Esophagus squamous epithelium (tissue), 5 donors: ENCODE measurements at places on chromosomes 1 and 21.

DNA sequence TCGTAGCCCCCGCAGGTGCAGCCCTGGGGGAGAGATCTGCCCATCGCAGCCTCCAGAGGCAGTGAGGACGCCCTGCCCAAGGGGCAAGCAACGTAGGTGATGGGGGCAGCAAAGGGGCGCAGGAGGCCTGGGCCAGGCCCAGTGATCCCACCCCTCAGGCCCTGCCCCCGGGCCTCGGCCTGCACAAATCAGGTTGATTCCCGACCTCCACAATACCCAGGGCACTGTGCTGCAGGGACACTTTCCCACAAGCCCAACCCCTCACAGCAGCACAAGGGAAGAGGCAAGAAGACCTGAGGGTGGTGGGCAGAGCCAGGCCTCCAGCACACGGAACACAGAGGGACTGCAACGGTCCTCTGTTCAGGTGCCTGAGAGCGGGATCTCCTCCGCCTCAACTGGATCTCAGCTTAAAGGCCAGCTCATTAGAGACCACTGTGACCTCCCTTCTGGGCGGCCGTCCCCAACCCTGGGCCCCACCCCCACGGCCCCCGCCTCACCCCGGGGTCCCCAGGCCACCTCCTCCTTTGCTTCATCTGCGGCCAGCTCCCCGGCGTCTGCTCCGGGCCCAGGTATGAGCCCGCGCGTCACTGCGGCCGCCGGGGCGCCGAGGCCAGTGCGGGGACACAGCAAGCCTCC is 812 bp upstream of the ARF1 start:
- no peak for DNase-seq

DNA sequence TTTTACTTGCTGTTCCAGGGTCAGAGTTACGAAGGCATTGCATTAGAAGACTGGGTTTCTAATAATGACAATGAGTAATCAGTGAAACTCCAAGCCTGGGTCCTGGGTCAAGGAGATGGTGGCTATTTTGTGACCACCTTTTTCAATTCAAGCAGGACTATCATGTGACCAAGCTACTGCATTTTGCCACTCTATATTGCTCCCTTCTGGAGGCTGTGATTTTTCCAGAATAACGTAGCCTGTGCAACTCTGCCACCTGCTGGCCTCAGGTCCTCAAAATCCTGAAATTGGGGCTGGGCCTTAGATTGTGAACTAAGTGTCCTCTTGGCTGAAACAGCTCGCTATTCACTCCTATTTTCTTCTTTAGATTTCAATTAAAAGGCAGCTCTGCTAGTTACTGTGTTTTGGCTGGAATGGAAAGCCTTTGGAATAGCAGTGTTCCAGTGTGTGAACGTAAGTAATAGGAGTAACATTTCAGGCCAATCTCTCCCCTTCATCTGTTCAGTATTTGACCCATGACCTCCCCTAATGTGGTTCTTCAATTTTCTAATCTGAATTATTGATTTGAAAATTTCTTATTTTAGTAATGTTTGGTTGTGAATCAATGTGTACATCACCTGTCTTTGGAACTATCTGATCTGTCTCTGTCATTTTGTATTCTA is 52.9 kb upstream of the CD46 start:
- DNase-seq: no peak

DNA sequence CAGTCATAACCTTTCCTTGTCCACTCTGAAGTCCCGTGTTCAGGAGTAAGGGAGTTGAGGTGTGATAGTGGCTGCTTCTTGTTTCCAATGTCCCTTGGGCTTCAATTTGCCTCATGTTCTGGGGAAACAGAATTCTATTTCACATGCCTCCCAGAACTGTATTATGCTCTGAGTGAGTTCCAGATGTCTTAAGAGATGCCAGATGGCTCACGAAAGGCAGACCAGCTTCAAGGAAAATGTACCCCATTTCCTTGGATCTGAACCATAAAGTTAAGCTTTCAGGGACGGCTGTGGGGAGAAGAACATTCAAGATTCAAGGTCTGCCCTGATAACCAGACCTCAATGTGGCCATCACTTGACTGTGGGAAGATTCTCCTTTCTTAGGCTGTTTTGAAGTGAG is 42.4 kb downstream of the C1orf87 start:
- DNase-seq: no peak

- no peak for DNase-seq
These were observed 1.2 kb upstream of the CGN start for GRCh38 chr1:151510020-151510405.

DNA sequence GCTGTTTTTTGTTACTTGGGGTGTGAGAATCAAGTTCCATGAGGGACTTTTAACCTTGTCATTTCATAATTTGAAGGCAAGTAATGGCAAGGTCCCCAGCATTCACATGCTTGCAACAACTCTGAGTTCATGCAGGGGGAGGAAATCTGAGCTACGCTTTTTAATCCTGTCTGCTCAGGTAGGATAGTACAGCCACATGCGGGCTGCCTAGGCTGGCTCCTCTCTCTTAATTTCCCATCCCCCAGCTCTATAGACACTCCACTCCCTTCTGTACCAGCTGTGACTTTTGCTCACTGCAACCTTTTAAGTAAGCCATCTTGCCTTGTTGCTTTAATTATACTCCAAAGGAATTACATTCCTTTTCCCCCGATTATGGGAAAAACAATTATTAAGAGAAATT is 30.1 kb downstream of the PTGFR start:
- DNase-seq: no peak

- DNase-seq: no peak
These were observed 18.1 kb upstream of the IGSF21 start for GRCh38 chr1:18089488-18089887.

GRCh38 chr1:36625253-36625934 is 142.7 kb upstream of the CSF3R start:
- DNase-seq: no peak

GRCh38 chr1:166814611-166815010 is 24.7 kb upstream of the POGK start:
- DNase-seq: no peak

DNA sequence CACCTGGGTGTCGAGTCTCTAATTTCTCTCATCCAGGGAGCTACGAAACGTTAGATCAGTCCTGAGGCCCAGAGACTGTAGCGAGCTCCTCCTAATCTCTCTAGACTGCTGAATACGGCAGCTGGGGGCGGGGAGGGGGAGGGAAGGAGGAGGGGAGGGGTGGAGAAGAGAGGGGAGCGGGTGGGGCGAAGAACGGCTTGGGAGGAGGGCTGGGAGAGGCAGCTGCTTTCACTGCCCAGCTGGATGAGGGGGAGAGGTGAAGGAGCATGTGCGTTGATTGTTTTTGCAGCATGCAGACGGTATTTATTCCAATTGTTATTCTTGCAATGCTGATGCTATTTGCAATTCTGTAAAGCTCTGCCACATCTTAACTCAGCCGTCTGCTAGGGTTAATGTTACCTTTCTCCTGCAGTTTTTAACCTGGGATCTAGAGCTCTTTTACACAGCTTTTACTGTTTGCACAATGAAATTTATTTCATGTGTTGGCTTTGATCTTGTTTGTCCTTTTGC is 790 bp downstream of the DNAJC6 start:
- DNase-seq: no peak

GRCh38 chr1:183593356-183593755 is 3.1 kb upstream of the NCF2 start:
- no peak for DNase-seq

GRCh38 chr1:179082999-179083335 is 1.1 kb downstream of the TOR3A start:
- DNase-seq: no peak

DNA sequence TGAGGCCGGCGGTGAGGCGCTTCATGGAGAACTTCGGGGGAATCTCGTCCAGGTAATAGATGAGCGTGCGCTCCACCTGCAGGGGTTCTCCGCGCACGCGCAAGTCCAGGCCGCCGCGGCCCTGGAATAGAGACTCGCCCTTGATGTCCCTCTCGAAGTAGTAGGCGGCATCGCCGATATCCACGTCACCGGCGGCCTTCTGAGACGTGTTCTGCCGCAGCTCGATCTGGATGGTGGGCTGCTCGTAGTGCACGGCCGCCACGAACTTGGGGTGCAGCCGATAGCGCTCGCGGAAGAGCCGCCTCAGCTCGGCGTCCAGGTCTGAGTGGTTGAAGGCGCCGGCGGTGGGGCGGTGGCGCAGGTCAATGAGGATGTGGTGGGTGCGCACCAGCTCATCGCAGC is 726 bp downstream of the TACSTD2 start:
- DNase-seq: no peak

- DNase-seq: no peak
These were observed 36.5 kb upstream of the TRAPPC10 start for GRCh38 chr21:43975469-43976098.

DNA sequence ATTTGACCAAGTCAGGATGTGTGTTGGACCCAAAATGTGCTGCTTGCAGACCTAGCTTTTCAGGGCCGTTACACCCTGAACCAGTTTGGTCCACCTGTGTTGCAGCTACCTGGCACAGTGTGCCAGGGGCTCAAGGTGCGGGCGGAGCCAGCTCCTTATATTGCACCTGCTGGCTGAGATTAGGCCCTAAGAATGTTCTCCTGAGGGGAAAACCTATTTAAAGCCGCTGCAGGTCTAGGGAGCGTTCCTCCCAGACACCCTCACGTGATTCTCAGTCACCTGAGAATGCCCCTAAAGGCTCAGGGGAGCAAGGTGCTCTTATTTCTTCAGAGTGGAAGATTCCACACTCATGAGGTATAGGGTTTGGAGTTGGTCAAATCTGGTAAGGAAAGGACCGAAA is 12.0 kb downstream of the GSTM3 start:
- no peak for DNase-seq

DNA sequence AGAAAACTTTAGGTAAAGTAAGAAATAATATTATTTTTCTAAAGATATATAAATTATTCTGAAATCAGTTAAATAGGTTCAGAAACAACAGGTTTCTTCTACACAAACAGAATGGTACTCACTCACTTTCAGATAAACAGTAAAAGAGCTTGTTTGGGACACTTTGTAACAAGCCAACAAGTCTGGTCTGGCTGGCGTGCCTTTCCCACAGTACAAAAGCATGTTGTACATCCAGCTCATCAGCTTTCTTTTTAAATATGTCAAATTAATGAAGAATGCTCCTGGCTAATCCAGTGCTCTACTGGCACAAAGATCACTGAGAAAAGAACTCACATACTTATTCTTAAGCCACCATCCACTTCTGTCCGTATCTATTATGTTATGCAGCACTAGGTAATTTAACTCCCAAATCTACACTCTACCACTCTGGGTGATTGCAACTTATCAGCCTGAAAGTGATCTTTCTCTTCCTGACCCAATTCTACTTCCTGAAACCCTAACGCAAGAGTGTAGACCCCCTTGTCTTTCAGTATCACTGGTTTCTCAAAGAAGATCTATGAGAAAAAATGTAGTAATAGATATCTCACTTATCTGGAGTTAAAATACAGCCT is 32.6 kb downstream of the TRIT1 start:
- no peak for DNase-seq

- DNase-seq: no peak
These were observed 117.4 kb downstream of the MRPS6 start for GRCh38 chr21:34190576-34191321.

DNA sequence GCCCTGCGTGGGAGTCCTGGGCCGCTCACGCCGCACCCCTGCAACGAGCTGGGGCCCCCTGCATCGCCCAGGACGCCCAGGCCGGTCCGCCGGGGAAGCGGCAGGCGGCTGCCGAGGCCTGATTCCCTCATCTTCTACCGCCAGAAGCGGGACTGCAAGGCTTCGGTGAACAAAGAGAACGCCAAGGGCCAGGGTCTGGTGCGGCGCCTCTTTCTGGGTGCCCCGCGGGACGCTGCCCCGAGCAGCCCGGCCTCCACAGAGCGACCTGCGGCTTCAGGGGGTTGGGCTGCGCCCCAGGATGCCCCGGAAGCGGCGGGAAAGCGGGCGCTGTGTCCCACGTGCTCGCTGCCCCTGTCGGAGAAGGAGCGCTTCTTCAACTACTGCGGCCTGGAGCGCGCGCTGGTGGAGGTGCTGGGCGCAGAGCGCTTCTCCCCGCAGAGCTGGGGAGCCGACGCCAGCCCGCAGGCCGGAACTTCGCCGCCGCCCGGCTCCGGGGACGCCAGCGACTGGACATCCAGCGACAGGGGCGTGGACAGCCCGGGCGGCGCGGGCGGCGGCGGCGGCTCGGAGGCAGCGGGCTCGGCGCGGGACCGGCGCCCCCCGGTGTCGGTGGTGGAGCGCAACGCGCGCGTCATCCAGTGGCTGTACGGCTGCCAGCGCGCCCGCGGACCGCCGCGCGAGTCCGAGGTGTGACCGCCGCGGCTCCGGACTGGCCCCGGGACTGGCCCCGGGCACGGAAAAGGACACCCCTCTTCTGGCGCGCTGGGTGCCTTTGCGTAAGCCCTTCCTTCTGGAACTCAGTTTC is 2.7 kb downstream of the FAM110D start:
- DNase-seq: no peak

- DNase-seq: no peak
These were observed 20.6 kb downstream of the KPNA6 start for GRCh38 chr1:32128479-32128878.

DNA sequence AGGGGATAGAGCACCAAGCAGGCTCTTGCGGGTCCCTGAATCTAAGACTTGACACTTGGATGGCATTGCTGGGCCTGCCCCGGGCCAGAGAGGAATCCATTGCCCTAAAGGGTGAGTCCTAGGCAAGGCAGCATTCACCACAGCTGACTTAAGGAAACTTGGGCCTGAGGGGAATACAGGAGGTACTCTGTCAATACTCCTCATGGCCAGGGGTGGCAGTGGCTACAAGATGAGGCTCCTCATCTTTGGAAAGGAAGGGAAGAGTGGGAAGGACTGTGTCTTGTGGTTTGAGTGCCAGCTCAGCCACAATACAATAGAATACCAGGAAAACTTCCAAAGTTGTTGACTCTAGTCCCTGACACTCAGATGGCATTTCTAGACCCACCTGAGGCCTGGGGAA is 5.1 kb downstream of the KRTAP22-1 start:
- no peak for DNase-seq

DNA sequence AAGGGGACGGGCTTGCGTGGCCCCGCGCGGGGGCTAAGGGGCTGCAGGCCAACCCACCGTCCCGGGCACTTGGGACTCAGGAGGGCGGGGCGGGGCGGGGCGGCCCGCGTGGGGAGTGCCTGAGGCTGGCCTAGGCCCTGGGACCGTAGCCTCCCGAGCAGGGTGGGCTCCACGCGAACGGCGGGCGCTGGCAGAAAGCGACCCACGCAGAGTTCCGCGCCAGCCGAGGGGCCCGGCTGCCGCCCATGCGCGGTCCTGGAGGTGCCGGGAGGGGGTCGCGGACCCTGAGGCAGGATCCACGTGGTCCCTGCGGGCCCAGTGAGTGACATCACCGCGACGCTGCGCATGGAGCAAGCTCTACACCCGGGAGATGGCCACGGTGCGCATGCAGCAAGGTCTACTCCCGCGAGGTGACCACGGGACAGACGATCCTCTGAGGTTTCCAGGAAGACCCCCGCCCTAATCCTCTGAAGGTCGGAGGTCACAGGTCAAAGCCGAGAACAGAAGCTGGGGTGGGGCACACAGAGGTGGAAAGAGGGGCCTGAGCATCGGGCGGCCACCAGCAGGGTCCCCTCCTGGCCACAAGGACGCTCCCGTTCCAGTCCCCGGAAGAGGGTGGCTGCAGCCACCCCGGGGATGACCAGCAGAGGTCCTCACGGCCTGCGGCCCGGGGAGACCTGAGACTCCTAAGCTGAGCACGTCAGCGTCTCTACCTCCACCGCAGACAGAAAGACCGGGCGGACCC is 13.5 kb upstream of the SLC19A1 start:
- no peak for DNase-seq
